Activated CD8-positive, alpha-beta memory T cell treated with anti-CD3 and anti-CD28 coated beads, Interleukin-2, amount 10 ng/mL, durations not matched to agents 7 days and 5 days (primary cell): ENCODE measurements at places on chromosomes 3 and 15. TPM values are rescaled to one million over a fixed set of nuclear protein-coding genes. Genes with fewer than 3 reads are reported as not detected.

The P2RY13 gene
- not detected for total RNA-seq

DNA sequence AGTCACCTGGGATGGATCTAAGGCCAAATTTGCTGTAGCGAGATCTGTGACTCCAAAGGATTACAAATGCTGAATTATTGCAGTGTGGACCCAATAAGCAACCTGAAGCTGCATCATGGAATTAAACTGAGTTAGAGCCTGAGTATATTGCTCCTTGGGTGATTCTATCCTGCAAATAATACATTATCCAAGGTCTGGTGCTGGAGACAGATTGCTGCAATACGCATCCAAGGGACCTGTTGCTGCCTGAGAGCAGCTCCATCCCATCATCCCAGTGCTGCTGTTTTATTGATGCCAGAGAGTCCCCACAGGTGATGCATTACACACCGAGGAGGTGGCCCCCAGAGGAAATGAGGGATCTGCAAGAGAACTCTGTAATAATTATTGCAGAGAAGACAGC, 31.6 kb upstream of the PCSK6 start:
- H3K4me3 ChIP-seq: no peak overlapping the region
- H3K27ac ChIP-seq: no peak overlapping the region
- H3K36me3 ChIP-seq: no peaks in the 10 kb centered on the region
- DNase-seq: no peak
- H3K4me1 ChIP-seq: peaks cover 4% of the 10 kb centered on the region

DNA sequence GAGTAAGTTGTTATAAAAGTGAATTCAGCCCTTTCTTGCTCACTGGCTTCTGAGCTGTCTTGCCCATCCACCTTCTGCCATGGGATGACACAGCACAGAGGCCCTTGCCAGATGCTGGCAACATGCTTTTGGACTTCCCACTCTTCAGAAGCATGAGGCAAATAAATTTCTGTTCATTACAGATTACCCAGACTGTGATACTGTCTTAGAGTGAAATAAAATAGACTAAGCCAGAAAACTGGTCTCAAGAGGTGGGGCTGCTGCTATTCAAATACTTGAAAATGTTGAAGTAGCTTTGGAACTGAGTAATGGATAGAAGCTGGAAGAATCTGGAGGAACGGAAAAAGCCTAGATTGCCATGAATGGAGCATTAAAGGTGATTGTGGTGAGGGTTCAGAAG, 170.4 kb downstream of the ZMAT3 start:
- H3K4me1 ChIP-seq: no peaks in the 10 kb centered on the region
- no peak for DNase-seq
- H3K36me3 ChIP-seq: no peaks in the 10 kb centered on the region
- no peaks in the 10 kb centered on the region for H3K27me3 ChIP-seq

The SPTSSB gene
- total RNA-seq: not detected

The FBXW12 gene
- total RNA-seq: not detected

DNA sequence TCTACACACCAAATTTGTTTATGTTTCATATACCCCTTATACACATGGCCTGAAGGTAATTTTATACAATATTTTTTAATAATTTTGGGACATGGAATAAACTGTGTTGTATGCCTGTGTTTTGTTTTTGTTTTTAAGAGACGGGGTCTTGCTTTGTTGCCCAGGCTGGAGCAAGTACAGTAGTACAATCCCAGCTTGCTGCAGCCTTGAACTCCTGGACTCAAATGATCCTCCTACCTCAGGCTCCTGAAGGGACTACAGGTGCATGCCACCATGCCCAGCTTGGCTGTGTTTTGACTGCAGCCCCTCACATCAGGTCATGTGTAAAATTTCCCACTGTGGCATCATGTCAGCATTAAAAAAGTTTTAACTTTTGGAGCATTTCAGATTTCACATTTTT, 18.6 kb downstream of the SETD2 start:
- no peak for DNase-seq
- peaks cover 1% of the 10 kb centered on the region for H3K36me3 ChIP-seq
- peaks cover 23% of the 10 kb centered on the region for H3K4me1 ChIP-seq
- H3K4me3 ChIP-seq: no peak overlapping the region
- no peak overlapping the region for H3K27ac ChIP-seq

DNA sequence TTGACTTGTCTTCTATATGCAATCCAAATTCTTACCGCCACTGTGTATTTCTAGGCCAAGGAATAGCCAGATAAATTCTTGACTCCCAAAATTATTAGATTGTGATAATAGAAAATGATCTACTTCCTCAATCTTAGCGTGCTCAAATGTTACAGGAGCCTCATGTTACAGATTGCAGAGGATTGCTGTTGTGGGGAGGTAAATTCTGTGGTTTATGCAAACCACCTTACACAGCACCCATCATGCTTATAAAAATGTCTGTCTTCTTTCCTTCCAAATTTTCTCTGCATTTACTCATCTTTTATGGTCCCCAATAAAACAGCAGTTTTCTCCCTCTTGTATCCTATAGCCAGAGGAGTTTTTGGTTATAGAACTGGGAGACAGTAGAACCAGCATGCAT, 420.2 kb upstream of the ROBO1 start:
- no peaks in the 10 kb centered on the region for H3K36me3 ChIP-seq
- H3K27ac ChIP-seq: no peak overlapping the region
- H3K27me3 ChIP-seq: no peaks in the 10 kb centered on the region
- DNase-seq: no peak
- no peak overlapping the region for H3K4me3 ChIP-seq

The CCPG1 gene
- total RNA-seq: 22.0 TPM

- H3K36me3 ChIP-seq: no peaks in the 10 kb centered on the region
- H3K4me1 ChIP-seq: peaks cover 24% of the 10 kb centered on the region
- no peak overlapping the region for H3K27ac ChIP-seq
- no peak for DNase-seq
- peaks cover 40% of the 10 kb centered on the region for H3K27me3 ChIP-seq
Observed at GRCh38 chr15:70435872-70436271, 327.5 kb downstream of the UACA start.

The SERPINI2 gene
- total RNA-seq: not detected

DNA sequence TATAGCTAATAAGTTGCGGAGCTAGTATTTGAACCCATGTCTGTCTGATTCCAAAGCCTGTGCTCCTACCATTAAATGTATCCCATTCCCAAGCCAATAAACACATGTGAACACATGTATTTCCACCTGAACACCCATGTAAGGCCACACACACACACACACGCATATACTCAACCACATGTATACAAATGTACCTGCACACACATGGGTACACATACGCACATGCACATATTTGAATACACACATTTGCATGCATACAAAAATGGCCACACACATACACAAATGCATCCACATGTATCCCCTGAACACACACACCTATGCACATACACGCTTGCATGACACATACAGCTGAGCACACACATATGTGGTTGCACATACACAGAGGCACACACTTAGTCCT, 5.4 kb upstream of the MRPS22 start:
- H3K4me1 ChIP-seq: peaks cover 17% of the 10 kb centered on the region
- peaks cover 19% of the 10 kb centered on the region for H3K27me3 ChIP-seq
- peaks cover 3% of the 10 kb centered on the region for H3K36me3 ChIP-seq
- no peak overlapping the region for H3K27ac ChIP-seq
- no peak overlapping the region for H3K4me3 ChIP-seq

DNA sequence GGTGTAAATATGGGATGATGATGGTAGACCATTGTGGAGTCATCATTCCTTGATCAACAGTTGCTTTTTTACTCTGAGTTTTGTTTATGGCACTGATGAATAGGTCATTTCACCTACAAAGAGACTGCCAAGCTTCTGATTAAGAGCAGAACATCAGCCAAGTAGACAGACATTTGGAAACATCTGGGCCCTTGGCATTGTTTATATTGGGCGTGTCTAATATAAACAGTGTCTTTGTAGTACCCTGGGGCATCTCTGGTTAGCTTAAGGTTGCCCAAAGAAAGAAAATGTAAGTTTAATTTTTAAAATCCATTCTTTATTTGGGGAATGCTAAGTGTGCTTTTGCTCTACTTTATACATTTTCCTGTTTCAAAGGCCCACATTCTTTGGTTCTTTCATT, 377.0 kb downstream of the FEZF2 start:
- H3K4me1 ChIP-seq: no peaks in the 10 kb centered on the region
- H3K27ac ChIP-seq: no peak overlapping the region
- no peak for DNase-seq
- H3K4me3 ChIP-seq: no peak overlapping the region
- no peaks in the 10 kb centered on the region for H3K36me3 ChIP-seq

The DPH6 gene
- total RNA-seq: 9.4 TPM

DNA sequence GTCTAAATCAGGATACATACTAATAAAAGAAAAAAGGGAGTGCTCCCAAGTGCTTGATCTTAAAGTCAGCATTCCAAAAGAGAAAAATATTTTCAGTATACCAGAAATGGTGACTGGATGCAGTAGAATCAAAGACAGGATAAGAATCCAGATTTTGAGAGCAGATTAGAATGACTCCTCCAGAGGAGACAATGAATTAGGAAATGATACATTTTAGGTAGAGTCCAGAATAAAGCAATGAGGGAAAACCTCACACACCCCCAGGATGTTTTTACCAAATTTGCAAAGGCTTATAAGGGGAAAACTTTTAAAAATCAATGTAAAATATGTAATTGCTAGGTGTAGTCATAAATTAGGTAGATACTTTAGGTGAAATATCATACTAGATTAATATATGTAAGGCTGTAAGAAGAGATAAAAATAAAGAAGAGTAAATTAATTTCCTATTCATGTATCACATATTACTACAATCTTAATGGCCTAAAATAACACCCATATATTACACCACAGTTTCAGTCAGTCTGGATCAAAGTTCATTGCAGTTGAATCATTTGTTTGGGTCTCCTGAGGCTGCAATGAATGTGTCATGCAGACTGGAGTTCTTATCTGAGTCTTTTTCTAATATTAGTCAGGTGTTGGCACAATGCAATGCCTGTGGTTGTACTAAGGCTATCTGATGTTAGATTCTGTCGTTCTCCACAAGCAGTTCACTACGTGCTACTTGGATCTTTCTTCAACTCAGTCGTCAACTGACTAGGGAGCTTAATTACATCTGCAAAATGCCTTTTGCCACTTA, 547.8 kb upstream of the EPHA6 start:
- no peak overlapping the region for H3K4me3 ChIP-seq
- no peaks in the 10 kb centered on the region for H3K4me1 ChIP-seq
- no peak for DNase-seq
- H3K36me3 ChIP-seq: no peaks in the 10 kb centered on the region
- no peak overlapping the region for H3K27ac ChIP-seq

- H3K27me3 ChIP-seq: no peaks in the 10 kb centered on the region
- no peak for DNase-seq
- H3K4me3 ChIP-seq: no peak overlapping the region
- H3K36me3 ChIP-seq: no peaks in the 10 kb centered on the region
- H3K27ac ChIP-seq: no peak overlapping the region
Observed at GRCh38 chr15:79396850-79397249, 35.3 kb upstream of the MINAR1 start.

GRCh38 chr15:93087825-93088199, 1.2 kb downstream of the RGMA start:
- DNase-seq: peak; percentile 80
- peaks cover 73% of the 10 kb centered on the region for H3K27me3 ChIP-seq
- H3K4me1 ChIP-seq: peaks cover 14% of the 10 kb centered on the region

DNA sequence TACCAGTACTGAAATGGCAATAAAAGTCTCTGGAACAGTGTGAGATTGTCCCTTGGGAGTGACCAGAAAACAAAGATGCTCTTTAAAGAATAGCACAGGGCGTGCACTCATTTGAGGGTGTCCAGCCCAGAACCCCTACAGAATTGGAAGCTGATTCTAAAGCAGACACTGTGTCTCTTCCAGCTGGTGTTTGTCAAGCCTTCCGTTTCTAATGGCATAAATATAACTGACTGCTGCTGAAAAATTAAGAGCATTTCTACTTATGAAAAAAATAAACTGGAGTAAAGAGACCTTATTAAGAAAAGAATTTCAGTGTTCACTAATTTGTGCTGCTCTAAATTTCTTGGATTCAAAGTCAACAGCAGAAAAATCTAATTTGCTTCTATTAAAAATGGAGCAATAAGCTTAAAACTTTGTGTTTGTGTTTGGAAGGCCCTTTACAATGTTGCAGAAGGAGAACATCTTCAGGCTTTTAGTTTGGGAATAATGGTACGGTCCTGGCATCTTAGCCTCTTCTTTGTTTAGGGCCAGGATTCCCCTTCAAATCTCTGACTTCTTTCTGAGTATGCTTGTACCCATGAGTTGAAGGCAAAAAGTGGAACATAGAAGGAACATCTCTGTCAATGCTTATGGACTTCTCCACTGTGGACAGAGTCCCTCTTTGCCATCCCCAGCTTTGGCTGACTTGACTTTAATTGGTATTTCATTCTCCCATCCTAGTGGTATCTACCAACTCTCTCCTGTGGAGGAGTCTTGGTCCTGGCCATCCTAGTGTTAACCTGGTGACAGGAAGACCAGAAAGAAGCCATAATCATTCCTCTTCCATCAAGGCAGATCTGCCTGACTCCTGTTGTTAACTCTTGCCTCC, 65.9 kb downstream of the THSD4 start:
- peaks cover 7% of the 10 kb centered on the region for H3K27me3 ChIP-seq
- no peaks in the 10 kb centered on the region for H3K4me1 ChIP-seq
- H3K4me3 ChIP-seq: no peak overlapping the region
- DNase-seq: no peak
- H3K27ac ChIP-seq: no peak overlapping the region

GRCh38 chr15:52667597-52667996, 11.6 kb downstream of the ATOSA start:
- H3K27ac ChIP-seq: no peak overlapping the region
- H3K36me3 ChIP-seq: peaks cover 63% of the 10 kb centered on the region
- no peak overlapping the region for H3K4me3 ChIP-seq
- no peaks in the 10 kb centered on the region for H3K27me3 ChIP-seq
- H3K4me1 ChIP-seq: peaks cover 14% of the 10 kb centered on the region
